DMS153 (cell line): ENCODE measurements at places on chromosomes 4 and X.

DNA sequence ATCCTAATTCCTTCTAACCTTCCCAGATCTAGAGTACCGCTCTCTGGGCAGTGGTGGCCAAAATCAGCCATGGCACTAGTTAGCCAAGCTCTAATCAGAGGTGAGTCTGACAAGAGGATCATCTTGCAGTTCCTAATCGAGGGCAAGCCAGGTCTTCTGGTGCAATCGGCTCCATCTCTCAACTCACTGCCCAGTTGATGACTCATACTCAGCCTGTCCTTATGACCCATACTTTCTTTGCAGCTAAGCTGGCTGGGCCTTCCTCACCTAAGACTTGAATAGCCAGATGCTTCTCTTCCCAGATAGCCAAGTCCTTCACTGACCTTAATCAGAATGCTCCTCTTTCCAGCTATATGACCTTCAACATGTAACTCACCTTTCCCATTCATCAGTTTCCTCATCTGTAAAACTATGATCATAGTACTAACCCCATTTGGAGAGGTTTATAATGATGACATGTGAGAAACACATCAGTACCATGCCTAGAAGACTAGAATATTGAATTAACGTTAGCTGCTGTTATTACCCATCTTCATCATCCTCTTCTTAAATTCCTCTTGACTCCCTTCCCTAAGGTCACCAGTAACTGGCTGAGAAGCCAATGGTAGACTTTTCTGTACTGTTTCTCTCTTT, 57.1 kb downstream of the RELL1 start:
- no peak for DNase-seq

DNA sequence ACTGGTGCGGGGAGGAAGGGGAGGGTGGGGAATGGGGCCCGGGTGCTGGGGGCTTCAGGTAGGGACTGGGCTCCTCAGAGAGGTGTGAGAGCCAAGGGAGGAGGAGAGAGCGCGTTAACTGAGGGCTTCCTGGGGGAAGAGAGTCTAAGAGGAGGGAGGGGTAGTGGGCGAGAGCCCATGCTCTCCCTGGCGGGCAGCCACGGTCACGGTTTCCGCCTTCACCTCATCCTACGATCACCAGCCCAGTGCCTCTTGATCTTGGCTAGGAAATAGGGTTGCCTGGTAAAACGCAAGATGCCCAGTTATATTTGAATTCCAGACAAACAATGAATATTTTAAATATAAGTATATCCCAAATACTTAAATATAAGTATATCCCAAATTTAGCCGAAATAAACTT, 60.8 kb upstream of the GRPEL1 start:
- no peak for DNase-seq

DNA sequence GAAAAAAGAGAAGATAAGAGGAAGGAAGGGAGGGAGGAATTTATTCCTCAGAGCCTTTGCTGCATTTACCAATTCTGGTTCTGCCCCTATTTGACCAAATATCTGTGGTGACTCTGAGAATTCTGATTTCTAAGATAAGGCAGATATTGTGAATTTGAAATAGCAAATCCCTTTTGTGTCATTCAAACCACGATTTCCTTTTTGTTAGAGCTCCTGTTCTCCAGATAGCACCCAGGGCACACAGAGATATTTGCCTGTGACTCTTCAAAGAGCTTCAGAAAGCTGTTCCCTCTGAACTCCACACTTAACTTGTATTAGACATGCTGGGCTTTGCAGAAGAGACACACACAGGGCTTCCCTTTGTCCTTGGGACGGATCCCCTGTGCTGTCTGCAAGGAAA, 272.2 kb downstream of the DHRSX start:
- no peak for DNase-seq

- peak; percentile 59 for DNase-seq
Measured at GRCh38 chr4:105068516-105068915, 78.2 kb upstream of the TET2 start.

GRCh38 chr4:41315862-41316261, 59.1 kb downstream of the UCHL1 start:
- no peak for DNase-seq

DNA sequence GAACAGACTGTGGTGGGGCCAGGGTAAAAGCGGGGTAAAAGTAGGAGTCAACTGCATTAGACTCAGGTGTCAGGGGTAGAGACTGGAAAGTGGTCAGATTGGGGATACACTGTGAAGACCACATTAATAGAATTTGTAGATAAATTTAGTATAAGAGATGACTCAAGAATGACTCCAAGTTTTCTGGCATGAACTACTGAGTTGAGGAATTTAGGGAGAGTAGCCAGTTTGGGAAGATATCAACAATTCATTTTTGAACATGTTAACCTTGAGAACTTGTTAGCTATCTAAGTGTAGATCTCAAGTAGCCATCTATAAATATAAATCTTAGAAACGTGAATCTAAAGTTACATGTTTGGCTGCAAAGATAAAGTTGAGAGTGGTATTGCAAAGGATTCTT, 206.9 kb upstream of the HCCS start:
- DNase-seq = no peak

- DNase-seq = no peak
Measured at GRCh38 chrX:31545726-31546125, 473.9 kb upstream of the FTHL17 start.

- no peak for DNase-seq
Measured at GRCh38 chrX:50577326-50577725, 106.7 kb upstream of the DGKK start.
